ENCODE measurements at places on chromosomes 5 and 9. TPM values are rescaled to one million over a fixed set of nuclear protein-coding genes. Genes with fewer than 3 reads are reported as not detected.

OSMR gene
- total RNA-seq, result 12.6 TPM

INSL4 gene
- not detected for total RNA-seq

DOLK gene
- total RNA-seq, result 9.8 TPM

FAM53C gene
- 22.1 TPM for total RNA-seq

ECM2 gene
- total RNA-seq, result 10.7 TPM

Measured in Peyer's patch (tissue), 4 donors.